ENCODE measurements at places on chromosomes 5 and 9. TPM values are rescaled to one million over a fixed set of nuclear protein-coding genes. Genes with fewer than 3 reads are reported as not detected.

The SHC3 gene
- 25.5 TPM for total RNA-seq

The SPATA31D4 gene
- total RNA-seq = under 0.01 TPM

The ARHGEF39 gene
- total RNA-seq = 0.87 TPM

The PDE6A gene
- not detected for total RNA-seq

The LRRTM2 gene
- total RNA-seq = 0.12 TPM

The BAAT gene
- total RNA-seq = under 0.01 TPM

The CARTPT gene
- total RNA-seq = not detected

The PCDHGA9 gene
- 4.2 TPM for total RNA-seq

The ADGRD2 gene
- total RNA-seq = not detected

The POU5F2 gene
- total RNA-seq = 1.4 TPM

The KIF20A gene
- total RNA-seq = 31.1 TPM

The TUSC1 gene
- total RNA-seq = 10.4 TPM

The CDO1 gene
- 3.4 TPM for total RNA-seq

The TAS2R1 gene
- total RNA-seq = not detected

The GLRA1 gene
- not detected for total RNA-seq

The TICAM2 gene
- total RNA-seq = 7.6 TPM

The DMGDH gene
- total RNA-seq = 3.6 TPM

The SCGB3A2 gene
- total RNA-seq = not detected

The SLC34A1 gene
- not detected for total RNA-seq

The F12 gene
- 0.50 TPM for total RNA-seq

The CTNND2 gene
- total RNA-seq = not detected

The SPATA31C1 gene
- total RNA-seq = not detected

The MAMDC2 gene
- total RNA-seq = 2.4 TPM

The MAN2A1 gene
- 99.5 TPM for total RNA-seq

The HAVCR1 gene
- not detected for total RNA-seq

The IL5 gene
- not detected for total RNA-seq

The MSX2 gene
- total RNA-seq = 0.66 TPM

The MELK gene
- 17.2 TPM for total RNA-seq

The GHR gene
- 2.5 TPM for total RNA-seq

The FBP2 gene
- not detected for total RNA-seq

The SHB gene
- 12.9 TPM for total RNA-seq

The PCDHB11 gene
- under 0.01 TPM for total RNA-seq

The SPATA24 gene
- total RNA-seq = 4.9 TPM

The GRM6 gene
- total RNA-seq = not detected

The IL13 gene
- total RNA-seq = not detected

The DMRT2 gene
- 0.62 TPM for total RNA-seq

The SQSTM1 gene
- total RNA-seq = 1,425 TPM

The CTXN3 gene
- not detected for total RNA-seq
